ENCODE measurements at places on chromosomes 6 and 20. TPM values are rescaled to one million over a fixed set of nuclear protein-coding genes. Genes with fewer than 3 reads are reported as not detected.

The NHSL1 gene
- total RNA-seq: 42.2 TPM

The VIP gene
- total RNA-seq: 0.33 TPM

The CD40 gene
- 21.0 TPM for total RNA-seq

The PLN gene
- not detected for total RNA-seq

The OR2H2 gene
- not detected for total RNA-seq

The ZC2HC1B gene
- not detected for total RNA-seq

The BPIFB1 gene
- not detected for total RNA-seq
